ENCODE measurements at places on chromosomes 3 and 15.

DNA sequence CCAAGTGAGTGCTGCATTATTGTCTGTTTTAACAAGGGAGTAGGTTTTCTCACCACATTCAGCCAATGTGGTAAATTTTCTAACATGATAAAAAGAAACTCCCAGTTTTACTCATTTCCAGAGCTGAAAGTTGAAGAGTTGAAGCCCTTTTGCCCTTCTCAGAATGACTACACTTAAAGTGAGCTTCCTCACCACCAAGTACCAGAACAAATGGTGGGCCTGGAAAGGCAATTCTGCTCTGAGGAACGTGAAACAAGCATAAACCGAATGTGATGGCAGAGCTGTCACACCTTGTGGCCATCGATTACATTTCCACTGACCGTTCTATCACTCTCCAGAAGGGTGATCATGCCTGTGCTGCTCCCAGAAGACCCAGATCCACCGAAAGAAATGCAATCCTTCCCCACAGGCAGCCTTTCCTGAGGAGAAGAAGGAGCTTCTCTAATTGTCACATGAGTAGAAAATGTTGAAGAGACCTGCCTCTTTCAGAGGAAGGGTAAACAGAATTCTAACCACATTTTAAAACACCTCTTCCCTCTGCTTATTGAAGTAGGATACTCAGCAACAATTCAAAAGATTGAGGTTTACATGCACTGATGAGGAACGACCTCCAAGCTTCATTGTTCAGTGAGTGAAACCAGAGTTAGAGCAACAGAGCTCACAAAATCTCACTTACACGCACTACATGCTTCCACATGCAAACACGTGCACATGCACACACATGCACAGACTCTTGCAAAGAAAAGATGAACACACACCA, 21.4 kb upstream of the CCR9 start:
- no peak for DNase-seq

DNA sequence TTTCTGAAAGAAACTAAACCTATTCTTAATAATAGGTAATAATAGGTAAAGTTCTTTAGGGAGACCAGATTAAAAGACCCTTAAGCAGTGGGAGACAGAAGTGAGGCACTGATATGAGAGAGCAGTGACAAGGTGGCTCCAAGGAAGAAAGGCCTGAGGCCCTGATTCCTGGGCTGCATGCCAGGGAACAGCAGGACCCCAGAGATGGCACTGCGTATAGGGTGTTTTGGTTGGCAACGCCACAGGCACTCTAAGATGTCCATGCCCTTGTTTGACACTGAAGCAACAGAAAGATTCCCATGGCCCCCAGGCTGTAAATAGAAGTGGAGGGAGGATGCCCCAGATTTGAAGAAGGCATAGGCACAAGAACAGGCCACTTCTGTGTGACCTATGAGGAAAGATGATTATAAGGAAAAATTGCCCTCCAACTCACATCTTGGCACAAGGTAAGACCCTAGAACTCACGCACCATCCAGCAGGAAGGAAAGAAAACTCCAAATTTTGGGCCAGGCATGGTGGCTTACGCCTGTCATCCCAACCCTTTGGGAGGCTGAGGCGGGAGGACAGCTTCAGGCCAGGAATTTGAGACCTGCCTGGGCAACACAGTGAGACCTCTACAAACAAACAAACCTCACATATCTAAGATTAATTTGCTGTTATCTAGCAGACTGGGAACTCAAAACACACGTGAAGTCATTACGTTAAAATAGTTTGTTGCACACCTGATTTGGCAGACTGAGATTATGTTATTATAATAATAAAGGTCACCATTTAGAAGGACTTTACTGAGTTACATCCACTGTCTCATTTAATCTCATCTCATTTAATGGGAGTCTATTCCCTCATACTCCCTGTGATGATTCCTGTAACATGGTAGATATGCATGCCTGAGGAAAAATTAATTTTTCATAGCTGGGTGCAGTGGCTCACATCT, 10.5 kb upstream of the BLM start:
- DNase-seq, result no peak

DNA sequence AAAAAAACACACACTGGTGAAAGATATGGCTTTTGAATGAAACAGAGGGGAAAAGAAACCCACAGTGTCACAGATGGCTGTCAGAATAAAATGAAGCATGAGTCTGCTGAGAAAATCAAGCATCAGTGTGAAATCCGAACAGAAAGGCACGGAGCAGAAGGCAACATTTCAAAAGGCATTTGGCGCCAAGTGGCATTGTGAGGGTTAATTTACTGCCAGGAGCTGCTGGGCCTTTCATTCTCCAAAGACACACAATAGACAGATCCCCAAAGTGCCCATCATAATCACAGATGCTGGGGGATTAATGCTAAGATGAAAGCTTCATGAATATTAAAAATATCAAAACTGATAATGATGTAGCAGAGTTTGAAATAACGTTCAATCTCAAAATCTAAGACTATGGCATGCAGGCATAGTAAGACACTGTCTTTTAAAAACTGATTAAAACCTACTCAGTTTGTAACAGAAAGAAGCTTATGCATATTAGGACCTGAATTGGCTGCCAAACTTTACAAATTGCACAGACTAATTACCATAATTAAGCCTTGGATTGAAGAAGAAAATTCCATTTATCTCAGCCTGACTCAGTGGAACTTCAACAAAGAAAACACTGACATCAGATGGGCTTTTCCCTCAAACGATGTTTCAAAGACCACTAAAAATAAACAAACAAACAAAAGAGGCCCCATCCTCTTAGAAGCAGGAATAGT, 589.2 kb downstream of the ROBO1 start:
- no peak for DNase-seq

GRCh38 chr3:177426878-177427495, 229.7 kb upstream of the TBL1XR1 start:
- no peak for DNase-seq

- DNase-seq, result no peak
Measured at GRCh38 chr3:124657138-124657537, 73.1 kb upstream of the UMPS start.

GRCh38 chr3:115986555-115987207, 363.4 kb downstream of the GAP43 start:
- DNase-seq, result peak; percentile 86

- no peak for DNase-seq
Measured at GRCh38 chr15:51322621-51323296, 15.6 kb downstream of the CYP19A1 start.

- no peak for DNase-seq
Measured at GRCh38 chr15:66241087-66241907, 12.3 kb downstream of the MEGF11 start.

GRCh38 chr15:51318382-51319150, 19.8 kb downstream of the CYP19A1 start:
- DNase-seq, result no peak

GRCh38 chr3:46706771-46707582, 5.8 kb downstream of the TMIE start:
- DNase-seq, result no peak

GRCh38 chr3:44237161-44237560, 4.5 kb upstream of the TOPAZ1 start:
- no peak for DNase-seq

DNA sequence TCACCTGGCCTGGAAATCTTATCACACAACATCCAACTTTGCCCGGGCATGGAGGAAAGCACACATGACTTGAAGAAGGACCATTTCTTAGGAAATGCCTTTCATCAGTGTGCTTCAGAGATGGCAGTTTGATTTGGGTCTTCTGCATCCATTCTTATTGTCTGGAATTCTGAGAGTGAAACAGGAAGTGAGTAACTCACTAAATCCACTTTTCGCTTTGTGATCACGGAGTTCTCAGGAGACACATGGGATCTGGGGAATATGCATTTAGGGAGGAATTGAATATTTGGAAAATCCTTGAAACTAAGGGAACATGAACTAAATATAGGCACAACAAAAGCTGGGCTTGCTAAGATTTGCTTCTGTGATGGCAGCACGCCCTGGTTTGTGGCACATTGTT, 212.5 kb upstream of the FEZF2 start:
- DNase-seq, result peak; percentile 51

Measured in ELR (cell line).